ENCODE measurements at places on chromosomes 16 and 17. TPM values are rescaled to one million over a fixed set of nuclear protein-coding genes. Genes with fewer than 3 reads are reported as not detected.

Gene HSD17B2
- 0.41 TPM for total RNA-seq

Gene ANKS3
- total RNA-seq: 26.6 TPM

Gene CCL3
- 1.1 TPM for total RNA-seq

Gene GSDMA
- total RNA-seq: not detected

Gene NPIPA3
- 3.7 TPM for total RNA-seq

DNA sequence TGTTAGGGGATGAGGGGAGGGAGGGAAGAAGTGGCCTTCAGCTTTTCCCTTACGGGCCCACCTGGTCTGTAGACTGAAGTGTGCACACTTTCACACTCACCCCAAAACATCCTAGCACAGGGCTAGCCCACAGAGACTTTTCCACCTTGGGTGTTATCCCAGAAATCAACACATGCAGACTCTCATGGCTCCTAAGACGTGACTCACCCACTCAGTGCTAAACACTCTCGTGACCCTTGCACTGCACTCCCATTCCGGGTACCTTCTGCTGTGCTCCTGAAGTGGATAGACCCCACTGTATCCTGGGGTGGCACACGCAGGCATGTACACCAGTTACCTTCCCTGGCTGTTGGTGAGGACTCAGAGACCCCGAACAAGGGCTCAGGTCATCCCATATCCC, 23.0 kb upstream of the ABCC3 start:
- H3K4me3 ChIP-seq: no peak overlapping the region
- H3K27me3 ChIP-seq: no peaks in the 10 kb centered on the region
- no peak overlapping the region for H3K27ac ChIP-seq
- no peaks in the 10 kb centered on the region for H3K4me1 ChIP-seq

DNA sequence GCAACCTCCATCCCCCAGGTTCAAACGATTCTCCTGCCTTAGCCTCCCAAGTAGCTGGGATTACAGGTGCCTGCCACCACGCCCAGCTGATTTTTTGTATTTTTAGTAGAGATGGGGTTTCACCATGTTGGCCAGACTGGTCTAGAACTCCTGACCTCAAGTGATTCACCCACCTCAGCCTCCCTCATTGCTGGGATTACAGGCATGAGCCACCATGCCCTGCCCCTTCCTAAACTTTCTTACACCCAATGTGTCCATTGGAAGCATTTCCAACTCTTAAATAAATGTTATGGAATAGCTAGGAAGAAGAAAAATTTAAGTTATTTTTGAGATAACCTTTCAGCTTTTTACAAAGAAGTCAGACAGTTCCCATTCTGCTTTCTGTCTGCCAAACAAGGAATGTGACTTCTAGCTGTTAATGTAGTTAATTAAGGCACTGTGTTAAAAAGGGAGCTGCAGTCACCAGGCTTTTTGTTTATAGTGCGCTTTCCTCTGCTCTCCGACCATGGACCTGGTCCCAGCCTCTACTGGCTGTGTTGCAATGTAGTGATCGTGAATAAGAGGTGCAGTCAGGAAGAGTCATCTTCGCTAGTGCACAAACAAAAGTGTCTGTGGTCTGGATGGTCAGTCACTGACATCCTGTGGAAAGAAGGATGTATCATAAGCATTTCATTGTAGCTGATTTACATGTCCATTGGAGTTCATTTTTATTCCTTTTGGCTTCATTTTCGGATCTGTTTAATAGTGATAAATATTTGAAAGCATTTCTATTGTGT, 39.7 kb downstream of the USP10 start:
- no peaks in the 10 kb centered on the region for H3K36me3 ChIP-seq
- H3K4me3 ChIP-seq: no peak overlapping the region
- H3K4me1 ChIP-seq: peaks cover 55% of the 10 kb centered on the region
- H3K27ac ChIP-seq: no peak overlapping the region

- H3K4me1 ChIP-seq: no peaks in the 10 kb centered on the region
- DNase-seq: no peak
- no peaks in the 10 kb centered on the region for H3K27me3 ChIP-seq
- H3K27ac ChIP-seq: no peak overlapping the region
- no peaks in the 10 kb centered on the region for H3K36me3 ChIP-seq
Measured at GRCh38 chr16:49464093-49464492, 90.5 kb downstream of the C16orf78 start.

GRCh38 chr17:35568561-35568960, 7.9 kb upstream of the SLFN14 start:
- peaks cover 6% of the 10 kb centered on the region for H3K36me3 ChIP-seq
- H3K4me3 ChIP-seq: peak overlapping the region; percentile 98
- peak overlapping the region; percentile 97 for H3K27ac ChIP-seq

DNA sequence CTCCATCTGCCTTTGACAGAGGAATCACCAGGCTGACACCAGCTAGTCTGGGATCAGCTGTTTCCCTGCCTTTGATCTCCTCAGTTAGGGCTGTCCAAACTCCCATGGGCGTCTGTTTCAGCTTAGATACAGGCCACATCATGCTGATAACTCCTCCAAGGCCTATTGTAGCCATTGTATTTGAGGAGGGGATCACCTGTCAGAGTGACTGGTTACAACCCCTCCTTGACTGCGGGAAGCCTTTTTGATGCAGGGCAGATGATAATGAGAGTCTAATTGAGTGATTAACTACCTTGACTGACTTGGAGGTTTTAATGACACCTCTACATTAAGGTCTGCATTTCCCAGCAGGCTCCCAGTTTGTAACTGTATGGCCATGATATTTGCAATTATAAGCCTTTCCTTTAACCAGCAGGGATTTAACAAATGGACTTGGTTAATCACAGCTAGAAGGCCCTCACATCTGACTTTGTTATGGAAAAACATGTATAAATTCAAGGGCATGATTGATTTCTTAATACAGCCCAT, 863.5 kb downstream of the KCNJ2 start:
- H3K36me3 ChIP-seq: no peaks in the 10 kb centered on the region
- H3K4me3 ChIP-seq: no peak overlapping the region
- no peaks in the 10 kb centered on the region for H3K4me1 ChIP-seq
- no peak overlapping the region for H3K27ac ChIP-seq
- no peak for DNase-seq

- peaks cover 2% of the 10 kb centered on the region for H3K36me3 ChIP-seq
- H3K27ac ChIP-seq: peak overlapping the region; percentile 93
- peaks cover 44% of the 10 kb centered on the region for H3K4me1 ChIP-seq
- no peaks in the 10 kb centered on the region for H3K27me3 ChIP-seq
- H3K4me3 ChIP-seq: peak overlapping the region; percentile 86
Measured at GRCh38 chr17:28949185-28950016, 1.9 kb downstream of the PHF12 start.

- no peaks in the 10 kb centered on the region for H3K27me3 ChIP-seq
- H3K36me3 ChIP-seq: peaks cover 11% of the 10 kb centered on the region
- peak overlapping the region; percentile 83 for H3K4me3 ChIP-seq
- no peaks in the 10 kb centered on the region for H3K4me1 ChIP-seq
- peak overlapping the region; percentile 80 for H3K27ac ChIP-seq
- DNase-seq: no peak
Measured at GRCh38 chr16:84117494-84117843, 727 bp upstream of the MBTPS1 start.

DNA sequence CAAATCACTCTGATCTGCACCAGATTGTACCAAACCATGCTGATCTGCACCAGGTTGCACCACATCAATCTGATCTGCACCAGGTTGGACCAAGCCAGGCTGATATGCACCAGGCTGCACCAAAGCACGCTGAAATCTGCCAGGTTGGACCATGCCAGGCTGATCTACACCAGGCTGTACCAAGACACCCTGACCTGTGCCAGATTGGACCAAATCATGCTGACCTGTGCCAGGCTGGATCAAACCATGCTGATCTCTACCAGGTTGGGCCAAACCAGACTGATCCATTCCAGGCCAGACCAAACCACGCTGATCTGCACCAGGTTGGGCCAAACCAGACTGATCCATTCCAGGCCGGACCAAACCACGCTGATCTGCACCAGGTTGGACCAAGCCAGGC, 15.5 kb downstream of the QRICH2 start:
- H3K27me3 ChIP-seq: no peaks in the 10 kb centered on the region
- DNase-seq: no peak
- no peak overlapping the region for H3K4me3 ChIP-seq
- H3K36me3 ChIP-seq: no peaks in the 10 kb centered on the region

DNA sequence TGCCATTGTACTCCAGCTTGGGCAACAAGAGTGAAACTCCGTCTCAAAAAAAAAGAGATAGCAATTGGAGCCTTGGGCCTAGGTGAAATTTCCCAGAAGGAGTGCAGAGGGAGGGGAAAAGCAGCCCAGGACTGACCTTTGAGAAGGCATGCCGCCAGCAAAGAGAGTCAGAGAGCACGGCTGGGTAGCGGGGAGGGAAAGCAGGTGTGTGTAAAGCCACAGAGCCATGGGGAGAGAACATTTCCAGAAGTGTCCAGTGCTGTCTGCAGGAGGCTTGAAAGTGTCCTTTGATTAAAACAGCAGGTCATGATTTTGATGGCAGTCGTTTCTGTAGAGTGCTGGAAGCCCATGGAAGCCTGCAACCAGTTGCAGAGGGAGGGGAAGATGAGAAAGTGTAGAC, 8.1 kb downstream of the C16orf54 start:
- no peak for DNase-seq
- no peak overlapping the region for H3K4me3 ChIP-seq
- no peaks in the 10 kb centered on the region for H3K27me3 ChIP-seq
- no peaks in the 10 kb centered on the region for H3K4me1 ChIP-seq

DNA sequence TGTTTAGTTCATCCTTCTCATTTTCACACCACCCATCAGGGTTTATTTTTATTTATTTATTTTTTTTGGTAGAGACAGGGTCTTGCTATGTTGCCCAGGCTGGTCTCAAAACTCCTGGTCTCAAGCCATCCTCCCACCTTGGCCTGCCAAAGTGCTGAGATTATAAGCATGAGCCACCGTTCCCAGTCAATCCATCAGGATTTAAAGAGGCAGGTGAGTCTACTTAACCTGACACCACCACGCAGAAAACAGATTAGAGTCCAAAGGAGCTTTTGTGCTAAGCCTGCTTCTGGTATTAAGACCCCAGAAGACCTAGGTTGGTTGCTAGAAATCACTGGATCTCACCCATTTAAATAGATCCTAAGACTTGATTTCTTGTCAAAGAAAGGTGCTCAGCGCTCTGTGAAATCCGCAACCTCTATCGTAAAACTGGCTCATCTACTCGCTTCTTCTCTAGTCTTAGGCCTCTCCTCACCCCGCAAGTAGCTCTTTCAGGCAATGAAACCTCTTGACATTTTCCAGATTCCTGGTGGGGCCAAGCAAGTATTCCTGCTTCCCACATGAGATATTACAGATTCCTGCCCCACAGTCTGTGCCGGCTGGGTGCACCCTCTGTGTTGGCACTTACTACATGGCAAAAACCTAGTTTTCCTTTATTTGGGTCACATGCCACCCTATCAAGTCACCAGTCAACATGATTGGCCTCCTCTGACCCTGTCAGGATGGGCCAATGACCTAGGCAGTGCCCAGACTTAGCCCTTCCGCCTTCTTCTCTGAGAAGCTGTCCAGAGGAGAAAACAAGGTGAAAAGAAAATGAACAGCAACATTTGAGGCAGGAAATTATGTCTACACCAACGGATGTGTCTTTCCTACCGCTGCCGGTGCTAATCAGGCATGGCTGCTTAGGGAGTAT, 9.0 kb downstream of the PITPNA start:
- no peak overlapping the region for H3K4me3 ChIP-seq
- peaks cover 7% of the 10 kb centered on the region for H3K36me3 ChIP-seq
- no peak overlapping the region for H3K27ac ChIP-seq

GRCh38 chr17:72498364-72499210, 377.8 kb downstream of the SOX9 start:
- H3K4me1 ChIP-seq: peaks cover 79% of the 10 kb centered on the region
- no peak overlapping the region for H3K4me3 ChIP-seq
- H3K27me3 ChIP-seq: no peaks in the 10 kb centered on the region
- DNase-seq: no peak
- H3K36me3 ChIP-seq: no peaks in the 10 kb centered on the region

- H3K4me3 ChIP-seq: no peak overlapping the region
- no peaks in the 10 kb centered on the region for H3K27me3 ChIP-seq
- DNase-seq: no peak
Measured at GRCh38 chr17:38449364-38449763, 21.1 kb downstream of the ARHGAP23 start.

Data from Panc1 (cell line).